ENCODE measurements at places on chromosomes 4 and X.
A peak's percentile ranks its signal among the peaks of the same experiment; 100 is the strongest.

GRCh38 chr4:140281828-140282552, 91.5 kb upstream of the SCOC start:
- no peak for DNase-seq

DNA sequence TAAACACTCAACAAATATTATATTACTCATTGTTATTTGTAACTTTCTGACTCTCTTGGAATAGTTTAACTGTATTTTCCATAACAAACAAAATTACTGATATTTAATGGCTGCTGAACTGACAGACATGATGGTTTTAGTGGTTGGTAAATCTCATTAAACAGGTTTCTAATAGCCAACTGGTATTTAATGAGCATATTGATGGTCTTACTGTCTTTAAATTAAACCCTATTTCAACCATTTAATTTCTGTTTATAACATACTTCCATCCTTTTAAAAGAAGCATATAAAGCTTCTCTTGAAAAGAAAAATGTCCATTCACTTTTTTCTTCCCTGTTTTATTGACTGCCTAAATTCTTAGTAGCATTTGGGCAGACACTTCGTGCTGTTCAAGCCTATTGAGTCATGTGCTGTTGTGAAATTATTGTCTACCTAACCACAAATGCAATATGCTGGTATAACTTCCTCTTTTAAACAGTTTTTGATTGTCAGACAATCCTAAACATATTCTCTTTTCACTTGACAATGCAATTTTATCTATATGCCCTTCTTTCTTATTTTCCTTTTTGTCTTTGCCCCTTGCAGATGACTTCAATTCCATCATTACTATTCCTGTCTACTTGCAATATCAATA, 163.9 kb upstream of the SLC7A11 start:
- peak; percentile 16 for DNase-seq

DNA sequence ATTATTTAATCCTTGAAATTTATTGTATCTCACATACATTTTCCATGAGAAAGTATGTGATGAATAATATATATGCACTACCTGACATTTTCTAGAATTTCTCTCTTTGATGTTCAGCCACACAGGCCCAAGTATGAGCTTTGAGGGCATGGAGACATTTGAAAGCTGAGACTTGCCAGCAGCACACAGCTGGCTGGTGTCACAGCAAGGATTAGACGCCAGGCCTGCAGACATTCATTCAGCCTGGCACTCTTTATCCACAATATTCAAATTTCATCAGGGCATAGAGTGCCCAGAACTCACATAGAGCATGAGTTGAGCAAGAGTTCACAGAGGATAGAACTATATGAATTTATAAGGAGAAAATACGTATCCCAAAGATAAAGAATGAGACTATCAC, 74.0 kb downstream of the GRIA2 start:
- DNase-seq = no peak

GRCh38 chr4:25180524-25181131, 20.4 kb upstream of the SEPSECS start:
- peak; percentile 61 for DNase-seq

DNA sequence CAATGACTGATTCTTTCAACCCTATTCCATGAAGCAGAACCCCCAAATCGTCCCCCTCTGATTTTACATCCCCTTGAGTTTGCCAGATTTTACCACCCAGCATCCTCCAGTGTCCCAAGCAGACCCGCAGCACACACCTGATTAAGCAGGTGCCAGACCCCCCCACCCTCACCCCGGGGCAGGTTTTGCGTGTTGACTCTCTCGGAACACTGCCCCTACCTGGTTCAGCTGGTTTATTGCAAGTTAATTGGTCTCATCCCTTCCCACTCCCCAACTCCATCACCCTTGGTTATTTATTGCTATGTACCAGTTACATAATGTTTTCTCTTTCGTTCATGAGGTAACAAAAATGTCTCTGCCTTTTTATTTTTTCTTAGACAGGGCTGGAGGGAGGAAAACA, 258.4 kb downstream of the BCOR start:
- no peak for DNase-seq

DNA sequence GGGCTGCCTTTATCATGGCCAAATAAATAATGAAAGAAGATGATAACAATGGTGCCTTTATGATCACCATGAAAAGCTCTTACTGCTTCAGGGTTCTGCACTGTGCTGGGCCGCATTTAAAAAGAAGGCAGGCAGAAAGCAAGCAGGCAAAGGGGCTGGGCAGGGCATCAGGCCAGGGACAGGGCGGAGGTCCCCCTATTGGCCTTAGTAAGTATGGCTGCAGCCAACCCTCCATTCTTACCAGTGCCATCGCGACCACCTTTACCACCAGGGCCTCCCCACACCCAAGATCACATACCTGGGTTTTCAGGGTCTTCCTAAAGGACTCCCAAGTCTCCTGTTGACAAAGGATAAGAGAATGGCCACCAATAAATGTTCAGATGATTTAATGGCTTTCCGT, 38.9 kb downstream of the CNGA2 start:
- no peak for DNase-seq

- no peak for DNase-seq
Observed at GRCh38 chr4:106803083-106803482, 233.0 kb downstream of the DKK2 start.

Measured in CD4-positive, alpha-beta T cell treated with Interferon alpha-2 for 1 hour (primary cell).